ENCODE measurements at places on chromosomes 3 and 15.

- DNase-seq: no peak
These were observed 20.8 kb upstream of the FAN1 start for GRCh38 chr15:30882849-30883433.

DNA sequence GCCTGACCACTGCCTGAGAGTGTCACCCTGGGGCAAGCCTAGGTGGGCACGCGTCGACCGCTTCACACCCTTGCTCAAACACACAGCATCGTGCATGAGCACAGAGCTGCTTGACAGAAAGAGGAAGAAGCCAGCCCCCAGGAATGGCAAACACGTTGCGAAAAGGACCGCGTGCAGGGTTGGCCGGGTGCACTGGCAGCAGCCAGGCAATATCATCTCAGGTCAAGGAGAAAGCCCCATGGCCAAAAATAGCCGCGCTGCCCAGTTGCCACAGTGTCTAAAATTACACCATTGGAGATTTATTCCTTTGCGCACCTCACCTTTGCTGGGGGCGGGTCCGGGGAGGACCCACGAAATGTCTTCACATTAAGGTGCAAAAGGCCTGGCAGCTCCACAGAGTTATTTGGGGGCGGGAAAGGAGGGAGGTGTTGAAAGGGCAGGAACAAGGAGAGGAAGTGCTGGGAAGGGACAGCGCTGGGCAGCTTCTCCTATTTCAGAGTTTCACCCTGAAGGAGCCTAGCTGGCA is 44.7 kb upstream of the NR2F2 start:
- DNase-seq: no peak

- no peak for DNase-seq
These were observed 108.9 kb upstream of the TSC22D2 start for GRCh38 chr3:150299201-150299600.

DNA sequence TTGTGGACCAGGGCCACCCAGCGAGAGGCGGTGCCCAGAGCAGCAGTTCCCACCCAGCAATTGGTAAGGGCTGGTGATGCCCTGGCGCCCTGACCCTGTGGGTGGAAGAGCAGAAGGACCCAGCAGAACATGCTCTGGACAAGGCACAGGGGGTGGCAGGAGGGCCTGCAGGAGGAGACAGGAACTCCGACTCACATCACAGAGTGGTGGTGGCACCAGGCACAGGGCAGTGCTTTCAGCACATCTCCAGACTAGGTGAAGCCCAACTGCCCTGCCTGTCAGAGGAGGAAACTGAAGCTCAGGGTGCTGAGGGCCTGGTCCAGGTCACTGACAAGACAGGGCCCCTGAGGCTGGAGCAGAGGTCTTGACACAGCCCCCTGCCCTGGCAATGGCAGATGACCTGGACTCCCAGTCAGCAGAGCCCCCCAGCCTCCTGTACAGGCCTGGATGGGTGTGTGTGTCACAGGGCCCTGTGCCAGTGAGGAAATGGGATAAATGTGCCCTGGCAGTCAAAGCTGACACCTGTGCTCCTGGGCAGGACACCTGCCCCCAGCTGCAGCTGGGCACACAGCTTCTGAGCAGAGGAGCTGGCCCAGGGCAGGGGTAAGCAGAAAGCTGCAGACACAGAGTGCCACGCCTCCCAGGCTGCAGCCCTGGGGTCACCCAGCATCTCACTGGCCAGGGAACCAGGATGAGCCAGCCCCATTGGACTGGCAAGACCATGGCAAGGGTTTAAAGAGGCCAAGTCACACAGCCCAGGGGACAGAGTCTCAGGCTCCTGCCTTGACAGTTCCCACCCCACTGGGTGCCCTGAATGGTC is 11.4 kb downstream of the KLF15 start:
- DNase-seq: no peak

DNA sequence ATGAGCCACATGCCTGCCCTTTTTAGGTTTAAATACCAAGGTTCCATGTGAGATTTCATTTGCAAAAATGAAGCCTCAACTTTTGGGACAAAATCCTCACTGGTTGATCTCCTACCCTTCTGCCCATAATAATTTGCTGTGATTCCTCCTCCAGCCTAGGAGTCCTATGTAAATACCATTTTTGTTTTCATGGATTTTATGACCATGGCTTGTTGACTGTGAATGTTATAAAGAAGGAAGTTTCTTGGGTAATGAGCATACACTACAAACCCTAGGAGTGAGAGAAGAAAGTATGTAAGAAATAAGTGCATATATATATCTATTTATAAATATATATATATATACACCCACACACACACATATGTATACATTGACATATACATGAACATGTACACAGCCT is 13.1 kb downstream of the RLBP1 start:
- no peak for DNase-seq

GRCh38 chr3:42805141-42805821 is 991 bp upstream of the HIGD1A start:
- DNase-seq: peak; percentile 20

GRCh38 chr3:17320266-17320665 is 422.2 kb downstream of the TBC1D5 start:
- DNase-seq: no peak

GRCh38 chr3:12507591-12508281 is 23.5 kb downstream of the TSEN2 start:
- no peak for DNase-seq
